ENCODE measurements at places on chromosomes 16 and 17.

DNA sequence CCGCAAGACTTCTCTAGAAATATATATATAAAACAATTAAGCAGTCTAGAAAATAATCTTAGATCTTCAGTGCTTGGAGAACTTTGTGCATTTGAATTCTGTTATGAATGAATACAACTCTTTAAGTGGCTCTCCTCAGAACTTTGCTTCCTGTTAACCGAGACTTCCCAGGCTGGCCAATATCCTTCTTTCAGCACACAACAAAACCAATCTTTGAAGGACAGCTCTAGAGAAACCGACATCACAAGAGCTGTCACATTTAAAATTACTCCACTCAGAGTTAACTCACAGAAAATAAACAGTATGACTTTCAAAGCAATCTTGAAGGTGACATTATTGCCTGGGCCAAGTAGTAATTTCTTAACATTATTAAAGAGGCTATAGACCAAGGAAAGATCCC, 49.7 kb upstream of the ITGA2B start:
- DNase-seq, result no peak

- no peak for DNase-seq
Measured at GRCh38 chr17:60388742-60389141, 3.2 kb downstream of the USP32 start.

GRCh38 chr17:80970044-80970761, 21.4 kb upstream of the CHMP6 start:
- DNase-seq, result peak; percentile 68

DNA sequence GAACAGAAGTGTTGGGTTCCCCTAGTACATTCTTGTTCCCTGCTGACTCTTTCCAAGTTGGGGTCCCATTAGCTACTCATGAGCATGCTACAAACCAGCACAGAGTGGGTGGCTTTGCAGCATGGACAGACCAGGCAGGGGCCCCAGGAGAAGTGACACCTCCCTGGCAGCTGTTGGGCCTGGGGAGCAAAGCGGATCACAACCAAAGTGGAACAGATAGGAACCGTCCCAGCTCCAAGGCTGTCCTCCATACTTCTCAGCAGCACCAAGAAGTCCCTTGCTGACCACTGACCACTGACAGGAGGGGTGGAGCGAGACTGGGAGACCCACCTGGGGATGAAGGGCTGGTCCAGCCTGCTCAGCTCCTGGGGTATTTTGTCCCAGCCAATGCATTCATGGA, 12.4 kb upstream of the GFAP start:
- no peak for DNase-seq

DNA sequence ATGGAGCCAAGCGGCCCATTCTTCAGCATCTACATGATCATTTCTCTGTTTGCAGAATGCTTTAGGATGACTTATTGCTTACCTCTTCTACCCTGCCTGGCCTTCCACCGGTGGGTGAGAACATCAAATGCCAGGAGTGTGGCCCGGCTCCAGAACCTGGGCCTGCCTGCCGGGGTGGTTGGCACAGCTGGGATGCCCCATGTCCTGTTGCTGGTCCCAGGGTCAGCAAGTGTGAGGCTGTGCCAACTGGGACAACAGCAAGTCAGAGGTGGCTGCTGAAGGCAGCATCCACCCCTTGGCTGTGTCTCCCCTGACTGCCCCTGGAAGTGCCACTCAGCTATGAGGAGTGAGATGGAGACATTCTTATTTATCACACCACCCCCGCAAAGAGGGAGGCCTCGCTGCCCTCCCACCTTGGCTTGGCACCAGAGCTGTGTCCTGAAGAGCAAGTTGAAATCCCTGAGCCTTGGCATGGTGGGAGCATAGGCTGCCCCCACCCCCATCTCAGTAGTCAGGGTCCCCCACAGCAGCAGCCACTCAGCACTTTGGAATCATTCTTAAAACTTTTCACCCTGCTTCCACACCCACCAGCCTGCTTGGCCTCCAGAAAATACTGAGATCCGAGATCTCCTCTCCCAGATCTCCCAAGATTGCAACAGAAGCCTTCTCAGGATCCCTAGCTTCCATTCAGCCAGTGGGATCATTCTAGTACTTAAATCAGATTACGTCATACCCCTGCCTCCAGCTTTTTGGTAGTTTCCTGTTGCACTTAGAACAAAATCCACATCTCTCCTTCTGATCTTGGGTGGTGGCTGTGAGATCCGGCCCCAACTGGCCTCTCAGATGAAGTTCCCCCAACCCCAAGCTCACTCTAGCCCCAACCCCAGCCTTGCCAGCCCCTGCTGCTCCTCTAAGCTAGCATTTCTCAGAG, 127.5 kb downstream of the SOCS1 start:
- DNase-seq, result peak; percentile 59

GRCh38 chr16:52819808-52820207, 232.9 kb downstream of the CHD9NB start:
- DNase-seq, result no peak

GRCh38 chr17:78668847-78669246, 91.7 kb upstream of the DNAH17 start:
- DNase-seq, result no peak

DNA sequence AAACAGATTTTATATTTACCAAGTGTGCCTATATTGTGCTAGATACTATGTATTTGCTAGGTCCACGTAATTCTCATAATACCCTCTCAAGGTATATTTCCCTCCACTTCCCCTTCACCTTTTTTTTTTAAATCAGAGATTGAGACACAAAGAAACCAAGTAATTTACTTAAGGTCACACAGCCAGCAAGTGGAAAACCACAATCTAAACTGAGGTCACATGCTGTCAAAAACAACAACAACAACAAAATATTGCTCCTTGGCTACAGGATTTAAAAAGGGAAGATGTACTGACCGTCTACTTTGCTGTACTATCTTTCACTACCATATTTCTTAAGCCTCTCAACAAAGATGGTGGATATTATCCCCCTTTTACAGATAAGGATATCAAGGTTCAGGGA, 15.8 kb downstream of the BLMH start:
- DNase-seq, result no peak

DNA sequence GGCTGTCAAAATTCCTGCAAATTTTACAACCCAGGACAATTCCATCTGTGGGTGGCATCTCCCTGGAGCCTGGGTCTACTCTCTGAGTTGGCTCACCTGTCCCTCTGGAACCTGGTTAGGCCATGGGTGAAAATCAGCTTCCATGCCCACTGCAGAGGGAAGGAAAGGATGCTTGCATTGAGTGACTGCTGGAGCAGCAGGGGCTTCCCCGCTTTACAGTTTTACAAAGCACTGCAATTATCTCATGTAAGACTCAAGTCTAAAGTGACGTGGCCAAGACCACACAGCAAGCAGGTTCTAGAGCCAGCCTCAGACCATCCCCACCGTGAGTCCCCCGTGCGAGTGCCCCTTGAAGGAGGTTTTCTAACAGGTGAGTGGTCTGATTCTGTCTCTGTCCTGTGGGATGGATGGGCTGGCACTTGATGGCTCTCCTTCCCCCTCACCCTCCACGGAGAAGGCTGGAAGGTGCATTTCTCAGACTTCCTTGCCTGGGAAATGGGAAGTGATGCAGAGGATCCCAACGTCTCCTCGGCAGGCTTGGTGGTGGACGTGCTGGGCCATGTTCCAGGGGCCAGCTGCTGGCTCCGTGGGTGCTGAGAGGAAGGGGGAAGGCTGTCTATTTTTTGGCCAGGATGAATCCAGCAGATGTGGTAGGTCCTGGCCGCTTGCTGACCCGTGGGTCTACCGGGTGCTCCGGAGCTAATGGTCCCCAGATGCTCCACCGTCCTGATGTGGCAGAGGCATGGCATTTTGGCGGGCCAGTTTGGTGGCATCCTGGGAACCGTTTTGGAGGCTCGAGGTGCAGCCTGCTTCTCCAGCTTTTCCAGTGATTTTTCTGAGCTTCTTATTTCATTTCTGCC, 26.3 kb upstream of the CBX4 start:
- no peak for DNase-seq

DNA sequence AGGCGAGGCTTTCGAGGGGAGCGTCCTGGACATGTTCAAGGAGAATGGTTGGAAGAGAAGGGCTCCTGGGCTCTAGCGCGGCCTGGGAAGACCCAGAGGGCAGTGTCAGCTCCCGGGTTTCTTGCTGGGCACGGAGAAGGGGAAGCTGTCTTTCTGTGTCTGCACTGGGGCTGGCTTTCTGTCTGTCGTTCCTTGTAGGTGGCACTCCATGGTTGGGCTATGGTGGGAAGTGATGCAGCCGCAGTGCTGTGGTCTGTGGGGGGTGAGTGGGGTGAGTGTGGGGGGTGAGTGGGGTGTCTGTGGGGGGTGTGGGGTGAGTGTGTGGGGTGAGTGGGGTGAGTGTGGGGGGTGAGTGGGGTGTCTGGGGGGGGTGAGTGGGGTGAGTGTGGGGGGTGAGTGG, 13.7 kb downstream of the RNF213 start:
- DNase-seq, result no peak

DNA sequence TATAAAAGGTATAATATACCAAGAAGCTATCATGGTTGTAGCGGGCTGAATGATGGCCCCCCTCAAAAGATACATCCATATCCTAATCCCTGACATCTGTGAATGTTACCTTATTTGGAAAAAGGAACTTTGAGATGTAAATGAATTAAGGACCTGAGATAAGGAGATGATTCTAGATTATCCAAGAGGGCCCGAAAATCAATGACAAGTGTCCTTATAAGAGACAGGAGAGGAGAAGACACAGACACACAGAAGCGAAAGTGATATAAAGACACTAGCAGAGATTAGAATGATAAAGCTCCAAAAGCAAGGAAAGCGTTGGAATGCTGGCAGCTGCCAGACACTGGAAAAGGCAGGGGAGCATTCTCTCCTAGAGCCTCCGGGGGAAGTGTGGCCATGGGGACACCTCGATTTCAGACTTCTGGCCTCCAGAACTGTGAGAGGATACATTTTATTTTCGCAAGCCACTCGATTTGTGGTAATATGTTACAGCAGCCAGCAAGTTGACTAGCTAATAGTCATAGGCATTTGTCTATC, 12.5 kb upstream of the GP1BA start:
- DNase-seq, result no peak

Measured in hepatic stellate cell (primary cell).